ENCODE measurements at places on chromosomes 6 and 20.

DNA sequence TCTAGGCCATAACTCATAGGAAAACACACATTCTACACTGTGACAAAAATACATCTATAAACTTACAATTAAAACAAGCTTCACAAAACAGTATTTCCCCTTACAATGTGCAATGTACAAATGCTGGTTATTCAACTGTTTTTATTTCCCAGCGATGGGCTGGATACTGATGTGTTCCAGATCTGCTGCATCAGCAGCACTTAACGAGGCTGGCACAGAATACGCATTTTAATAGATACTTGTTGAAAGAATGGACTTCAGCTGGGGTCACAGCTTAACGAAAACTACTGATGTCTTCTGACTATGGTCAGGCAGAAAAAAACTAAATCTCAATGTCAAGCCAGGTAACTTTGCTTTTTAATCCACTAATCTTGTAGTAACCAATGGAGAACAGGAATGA is 70.9 kb downstream of the B4GALT5 start:
- DNase-seq, result no peak

GRCh38 chr6:165717732-165718465 is 54.9 kb upstream of the PDE10A start:
- DNase-seq, result no peak

DNA sequence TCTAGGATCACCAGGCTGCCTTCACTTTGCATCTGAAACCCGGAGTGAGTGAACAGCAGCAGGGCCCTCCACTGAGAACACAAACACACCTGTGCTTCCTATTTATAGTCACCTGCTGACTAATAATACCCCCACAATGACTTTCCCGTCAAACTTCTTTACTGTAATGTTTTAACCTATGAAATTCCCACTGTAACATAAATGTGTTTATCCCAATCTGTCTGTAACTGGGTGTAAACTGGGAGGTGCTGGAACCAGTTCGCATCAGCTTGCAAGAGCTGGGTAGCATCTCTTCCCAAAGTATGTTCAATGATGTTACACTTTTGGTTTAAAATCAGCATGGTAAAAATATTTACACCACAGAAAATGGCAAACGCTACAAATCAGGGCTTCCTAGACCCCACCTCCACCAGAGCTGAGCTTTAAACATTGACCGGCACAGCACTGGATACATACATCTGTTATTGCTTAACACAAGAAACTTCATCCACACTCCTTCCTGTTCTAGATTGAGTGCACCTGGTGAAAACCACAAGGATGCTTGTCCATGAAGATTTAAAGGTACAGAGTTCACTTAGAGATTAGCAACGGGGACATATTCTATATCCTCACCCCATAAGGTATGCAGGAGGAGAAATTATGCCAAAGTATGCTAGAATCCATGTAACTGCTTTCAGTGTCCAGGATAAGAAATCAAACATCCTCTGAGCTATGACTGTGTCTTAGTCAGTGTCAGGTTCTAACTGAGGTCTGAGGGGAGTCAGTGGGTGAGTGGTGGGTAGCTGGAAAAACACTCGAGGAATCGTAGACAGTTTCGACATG is 79.0 kb downstream of the ALDH8A1 start:
- DNase-seq, result no peak

GRCh38 chr20:17562804-17563305 is 7.0 kb upstream of the DSTN start:
- no peak for DNase-seq

DNA sequence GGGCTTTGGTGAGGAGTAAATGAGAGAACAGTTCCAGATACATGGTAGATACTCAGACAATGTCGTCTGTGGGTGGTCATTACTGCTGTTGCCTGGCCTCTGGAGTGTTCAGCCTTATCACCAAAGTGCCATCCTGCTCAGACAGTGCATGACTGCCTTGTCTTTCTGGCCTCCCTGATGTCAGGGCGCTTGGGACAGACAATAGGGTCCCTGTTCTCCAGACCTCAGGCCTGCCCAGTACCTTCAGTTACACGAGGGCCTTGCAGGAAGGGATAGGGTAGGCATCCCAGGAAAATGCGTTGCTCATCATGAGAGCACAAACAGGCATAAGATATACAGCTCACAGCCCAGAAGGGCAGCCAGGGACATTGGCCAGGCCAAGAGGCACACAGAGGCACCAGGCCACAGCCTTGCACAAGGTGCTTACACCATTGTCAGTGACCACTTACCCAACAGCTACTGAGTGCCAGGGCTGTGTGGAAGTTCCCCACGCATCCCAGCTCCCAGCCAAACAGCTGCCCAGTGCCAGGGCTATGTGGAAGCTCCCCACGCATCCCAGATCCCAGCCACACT is 27.4 kb downstream of the BPIFB1 start:
- DNase-seq, result no peak

DNA sequence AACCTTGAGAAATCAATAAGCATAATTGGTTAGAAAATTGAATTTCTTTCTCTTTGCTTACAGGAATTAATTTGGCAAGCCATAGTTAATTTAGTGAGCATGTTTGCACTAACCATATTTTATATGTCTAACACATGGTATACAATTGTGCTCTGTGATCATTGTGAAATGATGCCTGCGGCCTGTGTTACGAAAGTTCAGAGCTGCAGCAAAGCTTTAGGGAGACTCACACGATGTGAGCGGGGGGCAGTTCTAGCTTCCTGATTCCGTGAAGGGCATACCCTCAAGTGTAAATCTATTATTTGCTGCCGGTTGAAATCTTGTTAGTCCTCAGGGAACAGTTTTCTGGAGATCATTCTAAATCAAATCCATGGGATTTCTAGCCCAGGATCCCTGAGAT is 25.5 kb upstream of the ADTRP start:
- no peak for DNase-seq

DNA sequence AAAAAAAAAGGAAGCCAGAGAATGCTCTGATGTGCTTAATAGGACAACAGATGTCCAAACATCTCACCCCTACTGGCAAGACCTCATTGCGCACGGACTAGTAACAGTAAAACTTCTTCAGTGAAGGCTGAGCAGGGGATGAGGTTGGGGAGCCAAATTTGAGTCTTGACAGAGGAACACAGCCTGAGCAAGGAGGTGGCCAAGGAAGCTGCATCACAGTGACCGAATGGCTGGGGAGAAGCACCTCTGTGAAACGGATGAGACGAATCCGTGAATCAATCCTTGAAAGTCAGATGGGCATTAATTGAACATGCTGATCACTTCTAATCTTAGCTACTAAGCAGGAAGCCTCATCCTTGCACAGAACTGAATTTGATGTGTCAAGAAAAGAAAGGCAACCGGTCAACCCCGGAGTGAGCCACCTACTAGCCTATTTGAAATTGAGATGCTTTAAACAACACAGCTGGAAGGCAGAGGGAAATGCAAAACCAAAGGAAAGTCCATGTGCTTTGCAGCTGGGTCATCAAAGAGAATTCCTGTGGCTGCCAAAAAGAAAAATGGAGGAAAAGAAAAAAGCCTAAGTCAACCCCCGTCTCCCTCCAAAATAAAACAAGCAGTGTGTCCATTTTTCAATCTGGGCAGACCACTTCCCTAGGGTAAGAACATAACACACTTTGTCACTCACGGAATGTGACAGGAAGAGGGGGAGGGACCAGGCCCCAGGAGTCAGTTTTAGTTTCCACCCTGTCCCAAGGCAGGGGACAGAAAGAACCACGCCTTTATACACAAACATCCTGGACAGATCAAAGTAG is 29.5 kb downstream of the PXDC1 start:
- no peak for DNase-seq

DNA sequence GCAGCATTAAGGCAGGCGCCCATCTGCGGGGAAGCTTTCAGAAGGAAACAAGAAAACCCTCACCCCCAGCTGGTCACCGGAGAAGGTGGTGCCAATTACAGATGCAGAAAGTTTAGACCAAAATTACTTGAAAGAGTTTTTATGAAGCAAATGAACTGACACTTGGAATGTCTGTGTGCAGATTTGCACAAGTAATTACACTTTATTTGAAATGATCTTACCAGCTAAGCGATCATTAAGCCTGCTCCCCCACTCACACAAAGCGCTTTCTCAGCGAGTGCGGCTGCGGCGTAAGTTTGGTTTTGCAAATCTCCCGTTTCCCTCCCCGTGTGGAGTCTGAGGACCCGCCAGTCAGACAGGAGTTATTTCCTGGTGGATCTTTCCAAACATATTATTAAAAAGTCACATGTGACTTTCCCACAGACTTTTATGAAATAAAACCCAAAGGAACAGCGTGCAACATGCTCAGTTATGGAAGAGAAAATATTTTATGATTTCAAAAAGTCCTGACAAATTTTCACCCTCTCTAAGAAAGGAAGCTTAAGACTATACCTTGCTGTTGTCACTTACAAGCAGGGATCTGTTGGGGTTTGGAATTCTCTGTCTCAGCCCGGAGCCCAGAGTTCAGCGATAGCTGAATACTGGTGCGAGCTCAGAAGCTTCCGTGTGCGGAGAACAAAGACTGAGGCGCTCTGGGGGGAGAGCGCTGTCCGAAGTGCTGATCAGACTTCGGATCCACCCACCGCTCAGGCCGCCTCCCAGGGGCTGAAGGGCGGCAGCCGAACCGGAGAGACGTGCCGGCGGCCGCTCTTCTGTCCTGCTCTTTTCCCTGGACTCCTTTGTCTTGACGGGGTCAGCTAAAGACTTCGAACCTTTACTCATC is 2.7 kb upstream of the MYT1 start:
- peak; percentile 9 for DNase-seq

DNA sequence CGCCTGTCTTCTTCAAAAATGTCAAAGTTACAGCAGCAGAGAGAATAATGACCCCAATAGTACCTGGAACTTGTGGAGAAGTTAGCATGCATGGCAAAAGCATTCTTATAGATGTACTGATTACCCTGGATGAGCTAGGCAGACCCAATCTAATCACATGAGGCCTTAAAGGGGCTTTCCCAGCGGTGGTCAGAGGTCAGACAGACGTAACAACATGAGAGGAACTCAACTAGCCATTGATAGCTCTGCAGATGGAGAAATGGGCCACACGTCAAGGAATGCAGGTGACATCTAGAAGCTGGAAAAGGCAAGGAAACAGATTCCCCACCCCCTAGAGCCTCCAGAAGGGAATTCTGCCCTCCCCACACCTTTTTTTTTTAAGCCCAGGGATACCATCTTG is 156.8 kb upstream of the ARID1B start:
- no peak for DNase-seq

GRCh38 chr20:51811514-51812128 is 9.3 kb upstream of the SALL4 start:
- DNase-seq, result no peak

DNA sequence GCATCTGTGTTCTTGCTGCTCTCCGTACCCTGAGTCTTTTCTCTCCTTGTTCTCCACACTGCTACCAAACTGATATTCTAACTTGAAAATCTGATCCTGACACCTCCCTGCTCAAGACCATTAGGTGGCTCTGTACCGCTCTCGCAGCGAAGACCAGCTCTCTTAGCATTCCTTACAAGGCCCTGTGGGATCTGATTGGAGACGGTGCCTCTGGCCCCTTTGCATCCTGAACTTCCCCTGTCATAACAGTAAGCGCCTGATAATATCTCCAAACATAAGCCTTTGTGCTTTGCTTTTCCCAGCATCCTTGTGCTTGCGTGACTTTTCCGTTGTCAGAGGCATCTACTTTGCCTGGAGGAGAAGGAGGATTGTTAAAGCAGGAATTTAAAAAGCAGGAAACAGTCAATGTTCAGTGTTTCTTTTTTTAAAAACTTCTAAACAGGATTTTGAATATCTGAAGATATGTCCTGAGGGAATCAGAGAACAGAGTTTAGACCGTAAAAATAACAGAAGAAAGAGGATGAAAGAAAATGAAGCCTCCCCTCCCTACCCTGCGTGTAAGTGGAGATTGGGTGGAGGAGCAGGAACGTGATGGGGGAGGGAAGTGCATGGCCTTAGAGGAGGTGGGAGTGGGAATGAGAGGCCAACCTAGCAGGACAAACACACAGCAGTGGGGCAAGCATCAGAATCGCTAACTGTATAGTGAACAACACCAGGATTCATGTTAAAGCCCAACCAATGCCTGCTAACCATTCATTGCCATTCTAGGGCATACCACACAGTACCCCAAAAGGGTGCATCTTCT is 89.2 kb upstream of the STMND1 start:
- DNase-seq, result no peak

DNA sequence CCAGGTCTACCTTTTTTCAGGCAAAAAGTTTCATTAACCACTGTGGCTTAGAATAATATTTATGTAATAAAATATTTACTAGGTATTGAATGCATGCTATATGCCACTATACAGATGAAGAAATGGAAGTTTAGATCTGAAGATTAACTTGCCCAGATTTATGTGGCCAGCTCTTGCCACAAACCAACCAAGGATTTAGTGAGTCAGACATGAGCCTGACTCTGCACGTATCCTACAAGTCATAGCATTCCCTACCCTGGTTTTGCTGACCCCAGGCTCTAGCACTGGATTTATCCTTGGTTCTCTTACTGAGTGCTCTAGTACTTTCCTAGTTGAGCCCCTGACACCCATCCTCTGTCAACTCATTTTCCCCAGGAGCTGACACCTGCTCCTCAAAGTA is 75.4 kb downstream of the ANKEF1 start:
- DNase-seq, result no peak

DNA sequence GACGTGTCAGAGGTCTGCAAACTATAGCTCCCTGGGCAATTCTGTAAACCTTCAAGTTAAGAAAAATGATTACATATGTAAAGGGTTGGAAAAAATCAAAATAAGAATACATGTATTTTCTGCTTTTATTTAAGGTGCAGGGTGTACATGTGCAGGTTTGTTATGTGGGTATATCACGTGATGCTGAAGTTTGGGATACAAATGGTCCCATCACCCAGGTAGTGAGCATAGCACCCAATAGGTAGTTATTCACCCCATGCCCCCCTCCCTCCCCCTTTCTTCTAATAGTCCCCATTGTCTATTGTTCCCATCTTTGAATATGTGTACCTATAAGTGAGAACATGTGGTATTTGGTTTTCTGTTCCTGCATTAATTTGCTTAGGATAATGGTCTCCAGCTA is 51.1 kb upstream of the GCM1 start:
- DNase-seq, result no peak

DNA sequence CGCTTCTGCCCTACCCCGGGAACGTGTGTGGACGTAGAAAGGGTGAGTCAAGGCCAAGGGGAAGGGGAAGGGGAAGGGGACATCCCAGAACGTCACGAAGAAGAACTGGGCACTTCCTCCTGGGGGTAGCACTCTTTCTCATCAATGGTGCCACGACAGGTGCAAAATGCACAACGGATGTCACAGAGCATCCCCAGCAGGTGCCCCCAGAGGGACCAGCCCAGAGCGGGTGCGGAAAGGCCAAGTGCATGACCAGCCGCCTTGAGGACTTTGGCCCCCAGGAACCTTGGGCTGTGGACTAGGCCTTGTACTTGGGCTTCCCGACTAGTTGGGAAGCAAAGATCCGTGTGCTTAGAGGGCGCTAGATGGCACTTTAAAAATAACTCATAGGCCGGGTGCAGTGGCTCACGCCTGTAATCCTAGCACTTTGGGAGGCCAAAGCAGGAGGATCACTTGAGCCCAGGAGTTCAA is 12.1 kb upstream of the SRC start:
- DNase-seq, result no peak

DNA sequence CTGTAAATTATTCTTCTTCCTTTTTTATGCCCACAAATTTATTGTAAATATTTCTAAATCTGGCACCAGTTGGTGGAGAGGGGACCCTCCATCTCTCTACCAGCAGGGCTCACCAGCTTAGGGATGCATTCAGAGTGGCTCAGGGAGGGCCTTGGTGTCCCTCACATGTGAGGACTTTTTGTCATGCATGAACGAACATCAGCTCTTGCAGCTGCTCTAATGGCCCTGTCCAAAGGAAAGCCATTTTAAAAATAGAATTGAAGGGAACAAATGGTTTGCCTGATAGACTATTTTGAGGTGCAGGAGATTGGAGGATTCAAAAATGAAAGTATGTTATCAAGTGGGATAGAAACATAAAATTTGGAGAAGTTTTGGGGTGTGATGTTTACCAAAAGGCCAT is 37.5 kb upstream of the KLHL31 start:
- no peak for DNase-seq

Measured in central memory CD4-positive, alpha-beta T cell (primary cell).